ENCODE measurements at places on chromosomes 5 and 9. TPM values are rescaled to one million over a fixed set of nuclear protein-coding genes. Genes with fewer than 3 reads are reported as not detected.

GRCh38 chr9:105311306-105311705 is 66.9 kb downstream of the SLC44A1 start:
- no peaks in the 10 kb centered on the region for H3K27me3 ChIP-seq
- H3K27ac ChIP-seq: no peak overlapping the region
- no peak for DNase-seq
- H3K36me3 ChIP-seq: no peaks in the 10 kb centered on the region

DNA sequence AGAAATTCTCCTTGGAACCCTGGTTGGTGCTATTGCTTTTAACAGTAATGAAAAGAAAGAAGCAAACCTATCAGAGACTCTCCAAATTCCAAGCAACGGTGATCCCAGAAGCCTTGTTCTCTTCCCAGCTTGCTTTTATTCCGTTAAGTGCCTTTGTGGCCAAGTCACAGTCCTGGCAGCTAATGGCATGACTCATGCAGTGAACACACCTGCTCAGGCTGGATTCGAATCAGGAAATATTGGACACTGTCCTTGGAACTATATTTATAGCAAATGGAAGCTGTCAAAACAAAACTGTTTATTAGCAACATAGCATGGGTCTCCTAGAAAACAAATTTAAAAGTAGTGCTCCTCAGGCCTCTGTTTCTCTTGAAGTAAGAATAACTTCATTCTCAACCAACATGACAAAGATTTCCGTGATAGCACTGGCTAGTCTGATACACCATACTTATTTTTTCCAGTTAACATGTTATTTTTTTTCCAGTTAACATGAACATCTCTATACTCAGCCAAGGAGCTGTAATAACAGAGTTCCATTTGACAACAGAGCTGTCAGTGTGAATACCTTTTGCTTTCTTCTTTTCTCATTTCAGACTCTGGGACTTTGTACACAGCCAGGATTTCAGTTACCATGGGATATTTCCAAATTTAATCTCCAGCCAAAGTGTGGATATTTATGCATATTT is 502.4 kb downstream of the GADD45G start:
- peaks cover 2% of the 10 kb centered on the region for H3K27me3 ChIP-seq
- no peak overlapping the region for H3K27ac ChIP-seq
- H3K4me1 ChIP-seq: peaks cover 4% of the 10 kb centered on the region
- no peak for DNase-seq
- H3K4me3 ChIP-seq: no peak overlapping the region

GRCh38 chr9:136622538-136622948 is 40.2 kb upstream of the EGFL7 start:
- H3K27ac ChIP-seq: no peak overlapping the region
- H3K4me3 ChIP-seq: no peak overlapping the region
- peaks cover 44% of the 10 kb centered on the region for H3K4me1 ChIP-seq
- H3K36me3 ChIP-seq: no peaks in the 10 kb centered on the region

GRCh38 chr5:40332970-40333369 is 346.7 kb upstream of the PTGER4 start:
- peaks cover 4% of the 10 kb centered on the region for H3K4me1 ChIP-seq
- DNase-seq: no peak
- no peaks in the 10 kb centered on the region for H3K36me3 ChIP-seq
- H3K27me3 ChIP-seq: no peaks in the 10 kb centered on the region
- no peak overlapping the region for H3K27ac ChIP-seq

SHISAL2B gene
- not detected for total RNA-seq

TAF11L5 gene
- not detected for total RNA-seq

PHF24 gene
- 0.62 TPM for total RNA-seq
